ENCODE measurements at places on chromosomes 13 and 19.

GRCh38 chr13:83752141-83752540, 130.1 kb downstream of the SLITRK1 start:
- no peak for DNase-seq

DNA sequence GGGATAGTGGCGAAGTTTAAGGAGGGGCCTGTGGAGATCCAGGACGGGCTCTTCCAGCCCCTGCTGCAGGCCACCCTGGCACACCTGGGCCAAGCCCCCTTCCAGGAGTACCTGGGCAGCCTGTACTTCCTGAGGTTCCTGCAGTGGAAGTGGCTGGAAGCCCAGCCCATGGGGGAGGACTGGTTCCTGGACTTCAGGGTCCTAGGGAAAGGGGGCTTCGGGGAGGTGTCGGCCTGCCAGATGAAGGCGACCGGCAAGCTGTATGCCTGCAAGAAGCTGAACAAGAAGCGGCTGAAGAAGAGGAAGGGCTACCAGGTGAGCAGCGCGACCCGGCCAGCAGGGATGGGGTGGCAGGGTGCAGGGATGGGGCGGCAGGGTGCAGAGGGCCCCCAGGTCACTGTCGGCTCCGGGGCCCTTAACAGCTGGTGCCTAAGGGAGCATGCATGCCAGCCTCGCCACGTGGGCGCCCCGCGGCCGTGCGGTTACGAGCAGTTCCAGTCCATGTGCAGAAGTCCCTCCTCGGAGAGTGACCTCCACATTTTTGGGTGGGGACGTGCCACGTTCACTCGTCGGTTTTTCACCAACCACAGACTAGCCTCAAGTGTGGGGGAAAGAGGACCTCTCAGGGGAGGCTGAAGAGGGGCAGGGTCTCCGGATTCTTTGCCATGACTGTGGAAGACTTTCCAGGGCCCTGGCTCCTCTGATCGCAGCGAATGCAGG, 912 bp downstream of the GRK1 start:
- no peak for DNase-seq

DNA sequence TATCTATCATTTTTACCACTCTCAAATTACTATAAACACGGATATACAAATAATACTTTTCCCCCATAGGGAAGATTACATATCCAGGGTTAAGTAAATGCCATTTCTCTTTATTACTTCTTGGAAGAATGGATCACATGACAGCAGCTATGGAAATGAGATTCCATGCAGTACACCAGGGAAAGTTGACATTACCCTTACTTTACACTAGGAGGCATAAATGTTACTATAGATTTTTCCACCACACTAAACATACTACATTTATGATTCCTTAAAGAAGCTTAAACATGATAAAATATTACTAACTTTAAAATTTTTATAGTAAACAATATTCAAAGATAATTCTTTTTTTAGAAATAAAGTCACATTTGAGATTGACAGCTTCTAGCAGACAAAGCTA, 611.4 kb downstream of the PCDH9 start:
- DNase-seq = peak; percentile 9

GRCh38 chr19:52398081-52398441, 412 bp downstream of the ZNF528 start:
- peak; percentile 17 for DNase-seq

GRCh38 chr19:5093297-5093928, 124.5 kb downstream of the KDM4B start:
- DNase-seq = no peak

GRCh38 chr13:70523622-70524021, 415.4 kb upstream of the KLHL1 start:
- no peak for DNase-seq

- DNase-seq = no peak
Observed at GRCh38 chr13:36242761-36243160, 28.4 kb upstream of the SOHLH2 start.

DNA sequence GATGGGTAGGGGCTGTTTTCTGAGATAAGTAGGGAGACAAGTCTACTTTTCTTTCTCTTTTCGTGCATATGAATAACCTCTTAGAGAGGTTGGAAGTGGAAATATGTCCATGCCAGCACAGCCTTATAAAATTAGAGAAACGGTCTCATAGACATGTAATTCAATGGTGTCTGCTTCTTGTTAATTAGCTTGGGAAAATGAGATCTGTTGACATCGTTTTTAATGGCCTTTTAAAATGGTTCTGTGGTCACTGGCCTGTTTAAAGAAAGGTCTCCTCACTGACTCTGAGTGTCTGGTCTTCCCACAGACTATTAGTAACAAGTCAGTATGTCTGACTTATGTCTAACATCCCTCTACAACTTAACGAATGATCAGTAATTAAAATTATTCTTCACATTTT, 487.1 kb downstream of the SLITRK6 start:
- no peak for DNase-seq

DNA sequence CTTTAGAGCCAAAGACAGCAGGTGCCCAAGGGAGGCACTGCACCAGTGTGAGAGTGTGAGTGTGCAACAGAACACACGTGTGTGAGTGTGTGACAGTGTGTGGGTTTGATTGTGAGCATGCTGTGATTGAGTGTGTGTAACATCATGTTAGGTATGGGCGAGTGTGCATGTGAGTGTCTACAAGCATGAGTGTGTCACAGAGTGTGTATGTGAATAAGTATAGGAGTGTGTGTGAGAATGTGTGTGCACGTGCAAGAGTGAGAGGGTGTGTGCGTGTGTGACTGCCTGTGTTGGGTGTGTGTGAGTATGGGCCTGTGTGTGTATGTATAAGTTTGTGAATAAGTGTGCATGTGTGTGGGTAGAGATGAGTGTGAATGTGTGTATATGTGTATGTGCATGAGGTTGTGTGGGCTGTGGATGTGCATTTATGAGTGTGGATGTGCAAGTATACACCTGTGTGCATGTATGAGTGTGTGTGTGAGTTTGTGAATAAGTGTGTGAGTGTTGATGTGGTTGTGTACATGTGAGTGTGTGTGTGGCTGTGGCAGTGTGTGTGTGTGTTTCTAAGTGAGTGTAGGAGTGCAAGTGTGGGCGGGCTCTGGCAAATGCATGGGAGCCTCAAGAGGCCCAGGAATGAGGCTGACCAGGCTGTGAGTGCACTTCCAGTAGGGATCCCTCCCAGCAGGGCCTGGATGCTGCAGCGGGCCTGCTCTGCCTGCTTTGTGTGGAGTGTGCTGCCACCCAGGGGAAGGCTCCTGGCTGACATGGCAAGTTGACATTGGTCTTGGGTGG, 198.4 kb downstream of the COL4A1 start:
- DNase-seq = peak; percentile 33

GRCh38 chr13:44160591-44161191, 212.9 kb upstream of the SERP2 start:
- DNase-seq = no peak

GRCh38 chr13:47549219-47549752, 451.8 kb downstream of the SUCLA2 start:
- DNase-seq = no peak

DNA sequence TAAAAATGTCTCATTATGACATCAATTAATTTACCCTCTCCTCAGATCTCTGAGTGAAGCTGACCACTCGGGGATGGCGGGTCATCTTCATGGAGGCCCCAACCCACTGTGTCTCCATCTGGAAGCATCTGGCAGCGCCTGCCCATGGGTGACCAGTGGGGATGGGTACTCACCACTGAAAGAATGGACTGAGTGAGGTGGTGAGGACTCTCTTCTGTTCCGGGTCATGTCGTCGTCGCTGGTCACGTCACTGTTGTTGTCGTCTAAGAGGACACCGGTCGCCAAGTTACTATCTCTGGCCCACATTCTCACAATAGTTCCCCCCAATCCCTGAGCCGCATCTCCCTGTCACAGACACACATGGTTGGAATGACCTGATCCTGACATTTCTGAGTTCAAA, 17.1 kb downstream of the PEG3 start:
- no peak for DNase-seq

GRCh38 chr13:94009701-94010100, 469.8 kb downstream of the DCT start:
- no peak for DNase-seq

Data from suppressor macrophage treated with lipopolysaccharide for 4 hours (primary cell).